Activated CD4-positive, alpha-beta T cell treated with anti-CD3 and anti-CD28 coated beads, Interleukin-2, amount 50 U/mL, for 16 hours (primary cell): ENCODE measurements at places on chromosomes 3 and 15.

GRCh38 chr3:151795276-151795675 lies 18.6 kb upstream of the AADAC start:
- DNase-seq, result no peak

GRCh38 chr3:11164607-11165006 lies 10.3 kb downstream of the HRH1 start:
- DNase-seq, result no peak

DNA sequence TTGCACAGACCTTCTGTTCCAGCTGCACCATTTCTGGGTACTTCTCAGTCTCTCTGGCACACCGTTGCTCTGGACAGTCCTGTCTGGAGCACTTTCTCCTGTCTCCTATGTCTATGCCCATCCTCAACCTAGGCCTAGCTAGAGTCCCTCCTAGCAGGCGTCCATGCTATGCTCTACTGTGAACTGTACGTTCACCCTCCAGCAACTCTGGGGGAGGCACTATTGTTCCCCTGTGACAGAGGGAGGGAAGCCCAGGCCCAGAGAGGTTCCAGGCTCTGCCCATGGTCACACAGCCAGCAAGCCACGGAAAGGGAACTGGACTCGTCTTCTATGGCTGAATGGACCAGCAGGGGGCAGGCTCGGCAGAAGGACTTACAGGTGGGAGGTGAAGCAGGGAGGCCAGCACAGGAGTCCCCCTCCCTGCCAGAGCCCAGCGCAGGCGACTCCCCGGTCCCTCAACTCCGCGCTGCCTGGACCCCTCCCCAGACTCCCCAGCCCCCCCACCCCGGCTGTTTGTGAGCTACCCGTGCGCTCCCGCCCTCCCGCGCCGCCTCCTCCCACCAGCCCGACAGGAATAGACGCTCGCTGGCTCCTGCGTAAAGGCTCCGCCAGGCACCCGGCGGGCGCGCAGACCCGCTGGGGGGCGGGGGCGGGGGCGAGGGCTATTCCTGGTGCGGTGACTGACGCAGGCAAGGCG lies 1.7 kb upstream of the LINGO1 start:
- DNase-seq, result peak; percentile 70

DNA sequence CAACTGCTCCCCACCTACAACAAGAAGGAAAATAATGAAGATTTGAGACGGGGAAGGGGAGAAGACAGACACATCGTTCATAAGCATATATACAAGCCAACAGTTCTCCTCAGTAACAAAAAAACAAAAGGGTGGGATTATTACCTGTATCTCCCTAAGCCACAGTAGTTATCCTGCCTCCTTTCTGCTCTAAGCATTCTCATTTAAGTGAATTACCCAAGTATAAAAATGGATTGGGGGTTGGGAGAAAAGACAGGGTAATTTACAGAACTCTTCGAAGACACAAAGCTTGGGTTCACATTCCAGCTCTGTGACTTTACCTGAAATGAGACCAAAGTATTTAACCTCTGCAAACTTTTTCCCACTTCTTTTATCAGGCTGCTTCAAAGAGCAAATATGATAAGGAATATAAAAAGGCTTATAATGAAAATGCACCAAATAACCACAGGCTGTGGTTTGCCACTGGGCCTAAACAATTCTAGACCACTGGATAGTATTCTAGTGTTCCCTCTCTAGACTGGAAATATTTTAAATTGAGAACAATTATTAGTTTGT lies 64.4 kb downstream of the UACA start:
- no peak for DNase-seq

GRCh38 chr15:84785053-84785452 lies 32.1 kb upstream of the ALPK3 start:
- no peak for DNase-seq
